Dermis lymphatic vessel endothelial cell (primary cell): ENCODE measurements at places on chromosomes 16 and 17. TPM values are rescaled to one million over a fixed set of nuclear protein-coding genes. Genes with fewer than 3 reads are reported as not detected.

PTX4 gene
- total RNA-seq: 0.11 and 0.17 TPM in 2 replicates

PRSS33 gene
- total RNA-seq: not detected in 2 replicates

FCSK gene
- 8.0 and 8.7 TPM in 2 replicates for total RNA-seq

KRT9 gene
- not detected in 2 replicates for total RNA-seq

KRT23 gene
- total RNA-seq: 0.34 and 1.7 TPM in 2 replicates

NACA2 gene
- not detected in 2 replicates for total RNA-seq
